Suppressor macrophage (primary cell): ENCODE measurements at places on chromosomes 5 and 9.
A peak's percentile ranks its signal among the peaks of the same experiment; 100 is the strongest.

DNA sequence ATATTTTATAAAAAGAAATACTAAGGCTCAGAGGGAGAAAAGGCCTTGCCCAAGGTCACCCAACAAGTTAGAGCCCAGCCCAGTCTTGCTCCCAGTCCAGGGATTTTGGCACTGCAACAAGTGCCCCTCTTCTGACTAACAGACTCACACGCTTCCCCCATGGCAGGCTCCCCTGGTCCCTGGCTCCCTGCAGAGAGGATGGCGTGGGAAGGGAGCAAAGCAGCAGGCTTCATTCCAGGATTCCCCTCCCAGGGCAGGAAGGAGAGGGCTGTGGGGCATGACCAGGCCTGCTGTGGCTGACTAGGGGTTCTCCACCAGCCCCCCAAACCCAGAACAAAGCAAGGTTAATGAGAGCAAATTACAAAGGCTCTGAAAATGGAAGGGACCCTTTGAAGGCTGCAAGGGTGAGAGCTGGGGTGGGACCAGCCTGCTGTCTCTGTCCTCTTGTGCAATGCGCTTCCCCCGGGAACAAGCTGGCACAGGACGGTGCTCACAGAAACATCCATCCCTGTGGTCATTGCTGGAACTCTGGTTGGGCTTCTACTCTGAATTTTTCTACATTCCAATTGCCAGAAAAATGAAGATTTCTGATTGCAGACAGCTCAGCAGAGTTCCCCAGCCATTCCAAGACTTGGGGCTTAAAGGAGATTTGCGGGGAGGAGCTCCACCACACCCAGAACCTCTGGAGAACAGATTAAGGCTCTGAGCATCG lies 37.1 kb upstream of the FAT2 start:
- DNase-seq, result no peak

DNA sequence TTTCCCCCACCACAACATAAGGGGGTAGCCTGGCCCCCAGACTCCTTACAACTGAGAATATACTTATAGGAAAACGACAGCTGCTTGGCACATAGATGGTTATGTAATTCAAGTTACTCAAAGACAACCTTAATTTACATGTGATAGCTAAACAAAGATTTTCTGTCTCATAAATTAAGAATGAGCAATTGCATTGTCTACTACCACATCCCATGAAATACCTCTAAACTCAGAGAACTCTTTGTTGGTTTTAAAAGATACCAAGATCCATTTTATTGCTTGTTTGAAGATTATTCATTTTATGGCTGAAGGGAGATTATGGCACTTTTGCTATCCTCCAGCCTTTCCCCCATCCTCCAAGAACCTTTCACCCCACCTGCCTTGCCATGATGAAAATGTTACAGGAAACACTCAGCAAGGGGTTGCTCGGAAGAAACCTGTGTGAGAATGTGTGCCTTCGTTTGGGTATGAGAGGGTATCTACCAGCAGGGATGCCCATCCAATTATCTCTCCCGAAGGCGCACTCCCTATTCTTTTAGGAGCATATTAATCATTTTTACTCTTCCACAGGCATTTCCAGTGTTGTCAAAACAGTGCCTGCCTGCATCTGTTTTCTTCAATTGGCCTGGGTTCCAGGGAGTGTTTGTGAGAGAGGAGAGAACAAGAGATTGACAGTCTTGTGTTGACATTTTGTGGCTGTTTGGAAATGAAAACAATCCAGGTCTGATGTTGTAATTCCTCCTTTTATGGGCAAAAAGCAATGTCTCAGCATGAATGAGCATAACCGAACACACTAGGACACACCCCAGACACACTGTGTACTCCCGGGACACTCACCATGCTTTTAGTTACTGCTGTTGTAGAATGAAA lies 208.0 kb upstream of the ANKRD55 start:
- peak; percentile 34 for DNase-seq

DNA sequence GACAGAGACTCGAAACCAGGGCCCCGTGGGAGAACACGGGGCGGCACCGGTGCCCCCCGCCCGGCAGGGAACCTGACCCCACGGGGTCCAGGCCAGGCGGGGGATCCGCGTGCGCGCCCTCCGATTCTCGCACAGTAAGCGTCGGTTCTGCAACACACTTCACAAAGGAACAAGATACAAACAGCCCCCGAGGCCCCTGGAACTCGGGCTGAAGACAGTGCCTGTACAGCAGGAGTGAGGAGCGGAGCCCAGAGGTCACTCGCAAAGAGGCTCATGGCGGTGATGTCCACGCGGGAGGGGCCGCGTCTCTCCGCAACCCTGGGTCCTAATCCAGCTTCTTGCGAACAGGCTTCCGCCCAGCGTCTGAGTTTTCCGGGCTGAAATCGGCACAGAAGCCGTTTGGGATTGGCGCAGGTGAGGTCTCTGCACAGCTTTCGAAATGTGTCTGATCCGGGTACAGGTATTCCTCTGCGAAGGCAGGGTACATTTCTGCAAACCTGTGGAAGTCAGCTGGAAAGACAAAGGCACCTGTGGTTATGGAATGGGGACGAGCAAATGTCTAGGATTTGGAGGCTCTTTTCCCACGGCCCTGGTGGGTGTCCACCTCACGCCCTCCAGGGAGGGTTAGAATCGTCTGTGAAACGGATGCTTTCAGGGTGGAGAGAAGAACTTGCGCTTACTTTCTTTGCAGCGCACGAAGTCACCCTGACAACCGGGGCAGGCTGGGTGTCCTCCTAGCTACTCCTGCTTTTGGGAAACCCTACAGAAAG lies 18.3 kb upstream of the SLC6A3 start:
- DNase-seq, result no peak

DNA sequence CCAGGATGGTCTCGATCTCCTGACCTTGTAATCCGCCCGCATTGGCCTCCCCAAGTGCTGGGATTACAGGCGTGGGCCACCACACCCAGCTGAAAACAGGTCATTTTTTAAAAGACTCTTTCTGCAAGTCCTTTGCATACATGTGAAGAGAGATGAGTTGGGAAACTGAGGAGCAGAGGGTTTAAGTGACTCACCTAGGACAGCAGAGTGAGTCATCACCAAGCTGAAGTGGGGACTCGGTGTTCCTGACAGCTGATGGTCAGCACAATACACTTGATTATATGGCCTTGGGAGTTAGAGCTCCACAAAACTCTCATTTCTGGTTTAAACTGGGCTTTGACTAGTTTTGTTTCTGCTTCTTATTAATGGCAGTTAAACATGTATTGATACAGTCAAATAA lies 38.1 kb upstream of the SSBP2 start:
- no peak for DNase-seq

- DNase-seq, result peak; percentile 57
Measured at GRCh38 chr5:67815455-67816391, 399.8 kb upstream of the PIK3R1 start.

DNA sequence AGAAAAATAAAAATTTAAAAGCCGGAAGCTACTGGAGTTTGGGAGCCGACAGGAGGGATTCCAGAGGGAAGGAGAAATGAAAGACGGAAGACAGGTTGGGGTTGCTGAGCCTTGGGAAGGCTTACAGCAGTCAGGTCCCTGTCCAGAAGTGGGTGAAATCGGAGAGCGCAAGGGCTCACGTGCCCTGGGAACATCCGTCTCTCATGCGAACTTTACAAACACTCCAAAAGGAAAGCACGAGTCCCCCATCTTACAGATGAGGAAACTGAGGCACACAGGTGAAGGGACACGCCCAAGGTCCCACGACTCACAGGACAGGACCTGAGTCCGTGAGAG lies 347 bp upstream of the OLFML2A start:
- no peak for DNase-seq

DNA sequence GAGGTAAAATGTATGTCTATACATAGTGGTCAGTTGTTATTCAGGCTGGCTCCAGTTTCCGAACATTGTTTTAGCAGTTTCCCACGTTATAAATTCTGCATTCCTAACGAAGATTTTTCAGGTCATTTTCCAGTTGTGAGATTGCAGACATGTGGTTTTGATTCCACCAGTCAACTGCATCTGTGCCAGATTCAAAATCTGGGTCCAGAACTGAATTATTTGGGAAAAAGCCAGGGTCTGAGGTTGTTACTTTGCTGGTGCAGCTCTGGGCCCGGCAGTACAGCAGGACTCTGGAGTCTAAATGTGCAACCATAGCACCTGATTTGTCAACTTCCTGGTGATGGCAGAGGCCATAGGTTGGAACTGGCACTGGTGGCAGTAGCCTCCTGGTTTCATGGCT lies 105.7 kb upstream of the MEGF10 start:
- DNase-seq, result no peak

DNA sequence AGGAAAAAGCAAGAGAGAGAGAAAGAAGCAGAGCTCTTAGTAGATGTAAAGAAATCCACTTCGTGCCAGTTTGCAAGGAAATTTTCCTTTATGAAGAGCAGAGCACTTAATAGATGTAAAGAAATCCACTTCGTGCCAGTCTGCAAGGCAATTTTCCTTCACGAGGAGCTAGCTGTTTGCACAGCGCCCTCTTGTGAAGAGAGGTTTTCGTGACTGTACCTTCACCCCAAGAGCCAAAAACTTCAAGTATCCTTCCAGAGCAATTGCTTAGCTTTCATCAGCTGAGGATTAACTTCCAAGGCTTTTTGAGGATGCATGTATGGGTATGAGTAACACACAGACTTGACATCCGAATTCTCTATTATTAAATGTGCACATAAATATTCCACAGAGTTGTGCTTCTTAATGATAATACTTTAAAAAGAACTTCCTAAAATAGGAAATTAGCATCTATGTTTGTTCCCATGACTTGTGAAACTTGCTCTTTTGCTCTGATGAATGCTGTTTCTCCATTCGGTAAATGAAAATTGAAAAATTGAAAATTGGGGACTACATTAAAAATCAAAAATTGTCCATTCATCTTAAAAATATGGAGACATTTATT lies 525.6 kb downstream of the PDE4D start:
- DNase-seq, result peak; percentile 72

DNA sequence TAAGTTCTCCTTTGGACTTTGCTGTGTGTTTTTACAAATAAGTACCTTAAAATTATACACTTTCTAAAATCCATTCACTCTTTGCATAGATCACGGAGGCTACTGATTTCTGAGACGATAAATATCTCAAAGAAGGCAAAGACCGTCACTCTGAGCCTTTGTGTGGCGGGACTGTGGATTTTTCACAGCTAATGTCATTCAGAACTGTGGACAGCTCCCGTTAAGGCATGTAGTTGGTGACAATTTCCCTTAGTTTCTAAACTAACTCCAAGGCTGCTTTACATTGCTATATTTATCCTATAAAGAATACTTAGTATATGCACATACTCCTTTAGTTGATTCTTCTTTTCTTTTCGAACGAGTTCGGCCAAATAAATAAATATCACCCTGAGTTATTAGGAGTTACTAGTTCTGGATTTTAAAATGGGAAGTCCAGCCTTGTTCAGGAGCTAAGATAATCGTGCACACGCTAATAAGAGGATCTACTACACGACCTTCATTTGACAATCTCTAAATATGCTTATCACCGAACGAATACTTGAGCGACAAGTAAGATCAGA lies 1.8 kb downstream of the HCN1 start:
- no peak for DNase-seq

- no peak for DNase-seq
Measured at GRCh38 chr9:124684169-124684568, 86.9 kb downstream of the NR6A1 start.

GRCh38 chr5:121019734-121020133 lies 555.6 kb downstream of the PRR16 start:
- DNase-seq, result no peak

GRCh38 chr5:73395256-73395655 lies 53.3 kb downstream of the FOXD1 start:
- no peak for DNase-seq

DNA sequence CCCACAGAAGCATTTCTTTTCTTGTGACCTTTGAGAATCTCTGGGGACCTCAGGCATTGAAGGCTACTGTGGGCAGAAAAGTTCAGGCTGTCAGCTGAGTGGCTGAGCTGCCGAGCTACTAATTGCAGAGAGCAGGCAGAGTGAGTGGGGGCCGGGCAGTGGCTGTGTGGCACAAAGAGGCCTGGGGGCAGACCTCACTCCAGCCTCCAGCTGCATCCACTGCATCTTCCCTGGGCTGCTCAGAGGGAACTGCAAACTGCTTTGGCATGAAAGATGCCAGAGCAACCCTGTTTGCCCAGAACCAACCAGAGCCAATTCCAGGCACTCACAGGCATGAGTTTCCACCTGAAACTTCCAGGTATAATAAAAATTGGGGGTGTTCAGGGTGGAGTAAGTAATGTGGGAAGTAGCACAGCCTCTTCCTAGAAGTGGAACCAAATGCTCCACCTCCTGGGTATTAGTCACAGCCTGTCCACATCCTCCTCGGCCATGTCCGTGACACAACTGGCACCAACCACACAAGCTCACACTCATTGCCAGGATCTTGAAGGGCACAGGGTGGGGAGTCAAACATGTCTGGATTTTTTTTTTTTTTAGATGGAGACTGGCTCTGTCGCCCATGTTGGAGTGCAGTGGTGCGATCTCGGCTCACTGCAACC lies 548.9 kb downstream of the BNC2 start:
- peak; percentile 67 for DNase-seq

DNA sequence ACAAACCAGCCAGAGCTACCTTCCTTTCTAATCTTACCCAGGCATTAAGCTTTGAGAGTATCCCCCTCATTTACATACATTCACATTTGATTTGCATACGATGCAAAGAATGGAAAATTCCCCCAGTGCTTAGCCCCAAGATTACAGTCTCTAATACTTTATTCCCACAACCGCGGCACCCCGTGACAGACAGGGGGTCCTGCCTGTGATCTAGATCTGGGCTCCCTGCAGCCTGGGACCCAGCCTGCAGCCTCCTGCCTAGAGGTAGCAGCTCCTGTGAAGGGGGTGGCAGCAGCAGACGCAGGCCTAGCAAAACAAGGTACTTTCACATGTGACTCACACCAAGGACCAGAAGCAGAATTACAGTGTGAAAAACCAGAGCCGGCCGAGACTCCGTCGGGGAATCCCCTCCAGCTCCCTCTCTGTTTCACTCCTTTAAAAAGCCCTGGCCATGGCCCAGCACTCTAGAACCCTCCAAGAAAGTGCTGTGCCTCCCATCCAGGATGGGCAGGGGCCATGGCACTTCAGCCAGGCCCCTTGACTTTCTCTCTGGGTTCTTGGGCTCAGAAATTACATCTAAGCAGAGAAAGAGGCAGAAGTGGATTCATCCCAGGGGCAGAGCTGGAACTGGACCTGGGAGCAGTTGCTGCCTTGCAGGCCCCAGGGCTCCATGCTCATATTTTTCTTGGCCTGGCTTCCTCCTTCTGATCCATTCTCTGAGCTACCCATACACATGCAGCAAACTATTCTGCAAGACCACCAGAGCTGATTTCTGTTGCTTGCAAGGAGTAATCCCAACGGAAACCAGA lies 14.0 kb upstream of the TCF7 start:
- no peak for DNase-seq

DNA sequence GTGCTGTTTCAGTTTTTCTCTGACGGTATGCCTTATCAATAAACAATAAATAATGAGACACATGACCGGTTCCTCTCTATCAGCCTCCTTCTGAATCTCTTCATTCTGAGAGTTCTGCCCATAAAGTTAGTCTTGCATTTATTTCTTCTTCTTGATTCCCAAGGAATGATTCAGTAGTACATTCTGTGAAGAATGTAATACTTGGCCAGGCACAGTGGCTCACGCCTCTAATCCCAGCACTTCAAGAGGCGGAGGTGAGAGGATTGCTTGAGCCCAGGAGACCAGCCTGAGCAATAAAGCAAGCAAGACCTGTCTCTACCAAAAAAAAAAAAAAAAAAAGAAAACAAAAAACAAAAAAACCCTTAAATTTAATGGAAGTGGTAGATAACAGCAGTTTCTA lies 53.9 kb downstream of the PAM start:
- no peak for DNase-seq
